ENCODE measurements at places on chromosomes 1 and 21. TPM values are rescaled to one million over a fixed set of nuclear protein-coding genes. Genes with fewer than 3 reads are reported as not detected.

GRCh38 chr1:86530211-86530845 is 16.6 kb upstream of the CLCA4 start:
- no peak for DNase-seq

- no peak for DNase-seq
Observed at GRCh38 chr1:64984737-64985136, 18.4 kb upstream of the JAK1 start.

PDC gene
- not detected for total RNA-seq

DNA sequence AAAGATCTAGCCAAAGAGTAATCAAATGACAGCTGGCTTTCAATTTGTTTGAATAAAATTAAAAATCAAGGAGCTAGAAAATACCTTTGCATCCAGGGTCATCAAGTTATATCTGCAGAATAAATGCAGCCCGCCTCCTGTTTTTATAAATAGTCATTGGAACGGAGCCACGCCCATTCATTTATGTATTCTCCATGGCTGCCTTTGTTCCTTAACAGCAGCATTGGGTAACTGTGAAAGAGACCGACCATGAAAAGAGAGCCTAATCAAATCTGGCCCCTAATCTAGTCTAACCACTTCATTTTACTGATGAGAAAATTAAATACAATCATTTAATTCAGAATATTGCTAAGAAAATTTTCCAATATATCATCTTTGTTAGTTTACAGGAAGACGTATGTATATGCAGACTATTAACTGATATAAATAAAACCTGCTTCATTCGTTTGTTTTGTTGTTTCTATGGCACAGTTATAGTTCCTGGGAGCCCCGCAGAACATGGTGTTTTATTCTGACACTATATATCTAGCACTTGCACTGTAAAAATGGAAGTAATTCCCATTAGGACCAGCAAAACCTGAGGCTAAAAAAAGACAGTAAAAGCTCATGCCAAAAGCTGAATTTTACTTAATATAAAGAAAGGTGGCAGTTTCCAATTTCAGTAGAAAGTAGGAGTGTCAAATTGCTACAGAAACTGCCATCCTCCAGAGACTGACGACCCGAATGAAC is 111.8 kb upstream of the PALMD start:
- no peak for DNase-seq

NBPF10 gene
- 1.4 TPM for total RNA-seq

DNA sequence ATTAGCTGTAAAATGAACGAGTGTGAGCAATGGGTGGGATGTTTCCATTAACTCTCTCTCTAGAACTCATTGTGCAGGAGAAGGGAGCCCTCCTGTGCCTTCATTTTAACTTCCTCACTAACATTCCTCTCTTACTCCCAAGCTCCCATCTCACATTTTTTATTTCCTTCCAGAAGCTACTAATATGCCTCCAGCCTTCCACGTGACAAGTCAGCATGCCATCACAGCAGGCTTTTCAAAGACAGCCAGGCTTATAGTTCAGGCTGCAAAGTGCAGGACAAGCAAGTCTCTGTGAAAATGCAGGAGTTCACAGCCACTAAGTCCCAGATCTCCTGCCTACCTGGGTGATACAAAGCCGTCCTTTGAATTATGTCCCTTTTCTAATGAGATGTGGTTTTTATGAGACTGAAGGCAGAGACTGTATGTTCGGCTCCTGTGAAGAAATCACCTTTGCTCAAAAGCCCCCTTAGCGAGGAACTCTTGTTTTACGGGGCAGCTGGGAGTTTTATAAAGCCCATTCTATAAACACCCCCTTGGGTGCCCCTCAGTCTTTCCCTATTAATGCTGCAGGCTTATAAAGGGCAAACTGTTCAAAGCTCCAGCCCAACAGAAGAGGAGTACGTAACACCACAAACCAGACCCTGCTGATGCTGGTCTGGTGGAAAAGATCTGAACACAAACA is 14.8 kb upstream of the ANGPTL7 start:
- DNase-seq, result no peak

TMEM240 gene
- 0.87 TPM for total RNA-seq

GRCh38 chr1:230834292-230834691 is 34.0 kb downstream of the C1orf198 start:
- DNase-seq, result no peak

GPR61 gene
- total RNA-seq, result 0.07 TPM

NGF gene
- 0.86 TPM for total RNA-seq

- no peak for DNase-seq
Observed at GRCh38 chr1:61623852-61624251, 101.1 kb downstream of the TM2D1 start.

DNA sequence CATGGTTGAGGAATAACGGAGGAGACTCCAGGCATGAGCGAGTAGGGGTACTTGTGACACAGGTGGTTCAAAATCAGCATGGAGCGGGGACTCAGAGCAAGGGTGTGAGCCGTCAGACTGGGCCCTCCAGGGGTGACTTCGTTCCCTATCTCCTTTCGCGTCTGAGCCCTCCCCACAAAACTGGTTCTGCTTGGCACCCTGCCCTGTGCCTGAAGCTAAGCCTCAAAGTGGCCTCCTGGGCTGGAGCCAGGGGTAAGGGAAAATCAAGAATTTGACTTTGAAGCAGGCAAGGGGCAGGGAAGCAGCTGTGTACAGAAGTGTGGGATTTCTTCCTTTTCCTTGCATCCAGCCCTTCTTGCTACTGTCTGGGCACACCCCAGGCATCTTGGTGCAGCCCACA is 331.5 kb upstream of the AJAP1 start:
- DNase-seq, result no peak

- DNase-seq, result no peak
Observed at GRCh38 chr1:217342105-217342504, 288.8 kb downstream of the GPATCH2 start.

DNA sequence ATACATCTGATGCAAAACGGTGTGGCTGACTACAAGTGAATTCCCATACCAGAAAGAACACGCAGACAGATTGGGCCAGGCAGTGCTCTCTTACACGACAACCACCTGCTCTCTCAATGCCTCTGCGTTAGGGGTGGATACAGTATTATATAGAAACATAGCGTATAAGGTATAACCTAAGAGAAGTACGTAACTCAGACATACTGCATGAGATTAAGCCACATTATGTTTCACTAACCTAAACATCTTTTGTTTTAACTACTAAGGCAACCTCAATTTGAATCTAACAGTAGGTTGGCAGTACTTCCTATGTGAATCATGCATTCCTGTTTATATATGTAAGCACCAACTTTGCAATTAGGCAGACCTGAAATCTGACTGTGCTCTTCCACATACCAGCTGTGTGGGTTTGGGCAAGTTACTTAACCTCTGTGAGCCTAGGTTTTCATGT is 58.1 kb upstream of the COA6 start:
- peak; percentile 84 for DNase-seq

GRCh38 chr1:103514920-103515503 is 10.5 kb upstream of the RNPC3 start:
- DNase-seq, result peak; percentile 67

PADI4 gene
- total RNA-seq, result 0.92 TPM

OLIG2 gene
- not detected for total RNA-seq

DNA sequence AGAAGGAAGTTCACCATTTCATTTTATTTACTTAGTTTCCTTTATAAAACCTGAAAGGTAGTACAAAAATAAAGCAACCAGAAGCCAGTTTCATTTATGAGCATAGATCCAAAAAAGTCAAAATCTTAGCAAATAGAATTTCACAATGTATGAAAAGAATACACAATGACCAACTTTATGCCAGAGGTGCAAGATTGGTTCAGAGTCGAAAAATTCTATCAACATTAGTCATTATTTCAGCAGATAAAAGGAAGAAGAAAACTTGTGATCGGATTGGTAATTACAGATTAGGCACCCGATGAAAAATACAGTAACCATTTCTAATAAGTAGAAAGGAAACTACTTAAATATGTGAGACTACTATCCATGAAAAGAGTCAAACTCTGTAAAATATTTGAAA is 89.1 kb downstream of the ITSN1 start:
- peak; percentile 30 for DNase-seq

CFAP141 gene
- not detected for total RNA-seq

GBP3 gene
- total RNA-seq, result 24.9 TPM

C1orf74 gene
- 5.7 TPM for total RNA-seq

SLC6A17 gene
- not detected for total RNA-seq

DNA sequence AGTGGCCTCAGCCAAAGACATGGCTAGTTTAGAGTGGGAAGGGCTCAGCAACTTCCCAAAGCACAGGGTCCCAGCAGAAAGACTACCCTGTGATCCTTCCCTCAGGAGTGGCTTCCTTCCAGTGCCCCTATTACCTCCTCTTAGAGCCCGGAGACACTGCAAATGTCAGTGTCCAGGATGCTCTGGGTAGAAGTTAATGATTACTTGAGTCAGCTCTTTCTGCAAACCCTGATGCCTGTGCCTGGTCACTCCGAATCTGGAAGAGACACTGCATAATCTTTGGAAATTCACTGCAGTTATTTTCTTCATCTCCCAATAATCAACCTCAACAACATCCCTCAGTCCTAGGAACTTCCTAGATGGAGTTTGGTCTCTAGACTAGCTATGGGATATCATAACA is 27.2 kb upstream of the MGST3 start:
- DNase-seq, result no peak

GRCh38 chr1:243917863-243918565 is 68.0 kb upstream of the AKT3 start:
- peak; percentile 52 for DNase-seq

DNA sequence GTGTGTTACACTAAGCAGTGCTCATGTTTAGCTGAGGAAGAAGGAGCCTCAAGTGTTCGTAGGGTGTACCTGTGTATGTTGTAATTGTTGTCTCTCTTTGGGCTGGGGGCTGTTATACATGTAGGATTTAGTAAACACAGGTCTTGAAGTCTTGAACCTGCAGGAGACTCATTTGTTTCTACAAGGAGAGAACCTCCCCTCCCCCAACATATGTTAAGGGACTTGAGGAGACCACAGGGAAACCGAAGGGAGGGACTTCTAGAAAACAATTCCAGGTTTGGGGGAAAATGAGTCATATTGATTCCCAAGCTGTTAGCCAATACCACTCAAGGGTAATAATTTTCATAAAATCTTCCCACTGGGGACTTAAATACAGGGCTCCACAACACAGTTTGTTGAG is 25.0 kb upstream of the AGBL4 start:
- no peak for DNase-seq

- no peak for DNase-seq
Observed at GRCh38 chr1:175062339-175062738, 5.3 kb upstream of the TNN start.

CXADR gene
- 11.2 TPM for total RNA-seq

ZNF648 gene
- not detected for total RNA-seq

PLA2G2C gene
- total RNA-seq, result not detected

ANGPTL1 gene
- total RNA-seq, result not detected

LIN28A gene
- not detected for total RNA-seq

DNA sequence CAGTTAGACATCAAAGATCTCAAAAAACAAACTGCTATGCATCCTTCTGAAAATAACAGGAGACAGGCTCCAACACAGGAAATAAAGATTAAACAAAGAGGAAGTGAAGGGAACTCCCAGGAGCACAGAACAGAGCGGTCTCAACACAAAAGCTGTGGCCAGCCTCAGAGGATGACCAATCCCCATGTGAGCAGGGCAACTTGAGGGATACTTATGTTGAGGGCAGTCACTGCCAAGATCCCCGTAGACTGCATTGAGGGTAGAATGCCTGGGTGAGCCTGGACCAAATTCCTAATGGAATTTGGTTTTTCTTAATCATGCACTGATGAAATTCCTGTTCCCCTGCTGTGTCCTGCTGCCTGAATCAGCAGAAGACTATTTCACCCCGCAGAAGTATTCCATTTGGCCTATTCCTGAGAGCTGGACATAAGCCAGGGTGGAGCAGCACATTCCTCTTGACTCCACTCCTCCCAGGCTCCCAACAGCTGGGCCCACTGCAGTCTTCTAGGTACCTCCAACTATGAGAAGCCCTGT is 49.0 kb downstream of the JAK1 start:
- DNase-seq, result peak; percentile 85

GRCh38 chr1:244821134-244821533 is 14.3 kb upstream of the COX20 start:
- peak; percentile 70 for DNase-seq

- DNase-seq, result no peak
Observed at GRCh38 chr1:6904476-6905170, 119.4 kb downstream of the CAMTA1 start.

ATP6V1G3 gene
- not detected for total RNA-seq

DNA sequence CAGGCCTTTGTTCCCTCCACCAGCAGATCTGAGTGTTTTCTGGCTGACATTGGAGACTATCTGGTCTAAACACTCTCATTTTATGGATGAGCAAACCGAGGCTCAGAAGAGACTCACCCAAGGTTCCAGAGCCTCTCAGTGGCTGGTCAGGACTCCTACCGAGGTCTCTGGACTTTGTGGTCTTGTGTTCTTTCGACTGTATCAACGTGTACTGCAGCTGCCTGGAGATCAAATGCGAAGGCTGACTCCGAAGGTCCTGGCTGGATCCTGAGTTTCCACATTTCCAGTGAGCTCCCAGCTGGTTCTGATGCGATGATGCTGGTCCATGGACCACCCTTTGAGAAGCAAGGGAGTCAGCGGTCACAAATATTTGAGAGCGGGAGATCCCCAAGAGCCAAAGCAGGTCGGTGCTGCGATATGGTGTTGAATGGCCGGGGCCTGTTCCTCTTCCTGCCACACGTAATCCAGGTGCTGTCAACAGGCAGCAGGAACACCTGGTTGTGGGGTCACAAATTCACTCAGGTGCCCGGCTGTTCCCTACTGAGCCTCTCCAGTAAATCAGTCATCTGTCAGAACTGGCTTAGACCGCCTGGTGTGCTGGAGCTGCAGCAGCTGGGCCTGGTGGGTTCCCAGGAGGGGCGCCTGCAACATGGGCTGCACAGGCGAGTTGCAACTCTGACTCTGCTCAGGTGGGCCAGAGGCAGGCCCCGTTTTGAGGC is 94.8 kb upstream of the USP24 start:
- DNase-seq, result no peak

GRCh38 chr21:43882952-43883545 is 18.0 kb downstream of the AGPAT3 start:
- no peak for DNase-seq

GRCh38 chr1:226948996-226949395 is 8.9 kb downstream of the COQ8A start:
- DNase-seq, result no peak

GRCh38 chr1:236156512-236157208 is 14.3 kb downstream of the GPR137B start:
- DNase-seq, result no peak

GRCh38 chr1:162470216-162470615 is 27.4 kb upstream of the UHMK1 start:
- DNase-seq, result no peak

DNA sequence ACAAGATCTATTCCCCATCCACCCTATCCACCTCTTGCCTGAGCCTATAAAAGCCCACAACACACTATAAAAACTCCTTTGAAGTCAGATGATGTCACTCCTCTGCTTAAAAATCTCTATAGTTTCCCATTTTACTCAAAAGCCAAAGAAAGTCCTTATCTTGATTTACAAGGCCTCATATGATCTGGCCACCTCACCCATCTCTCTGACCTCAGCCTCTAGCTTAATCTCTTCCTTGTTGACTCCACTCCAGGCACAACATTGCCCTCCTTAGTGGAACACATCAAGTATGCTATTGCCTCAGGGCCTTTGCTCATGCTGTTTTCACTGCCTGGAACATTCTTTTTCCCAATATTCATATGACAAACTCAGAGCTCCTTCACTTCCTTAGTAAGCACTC is 33.3 kb downstream of the ZNF281 start:
- peak; percentile 58 for DNase-seq

SLC30A1 gene
- total RNA-seq, result 6.7 TPM

Data from PC-3 (cell line).